ENCODE measurements at places on chromosomes 2 and 18.

GRCh38 chr2:56326346-56326741, 142.6 kb downstream of the CCDC85A start:
- no peak for DNase-seq

DNA sequence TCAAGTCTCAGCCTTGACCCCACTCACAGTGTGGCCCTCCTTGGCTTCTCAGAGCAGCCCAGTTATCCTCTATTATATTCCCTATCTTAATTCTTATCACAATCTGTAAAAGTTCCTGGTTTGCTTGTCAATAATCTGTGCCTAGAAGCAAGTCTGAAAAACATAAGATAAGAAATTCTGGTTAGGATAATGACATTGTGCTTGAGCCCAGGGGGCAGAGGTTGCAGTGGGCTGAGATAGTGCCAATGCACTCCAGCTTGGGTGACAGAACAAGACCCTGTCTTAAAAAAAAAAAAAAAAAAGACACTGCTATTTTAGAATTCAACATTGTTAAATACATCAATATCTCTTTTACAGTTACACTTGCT, 63.9 kb downstream of the TMEM131 start:
- DNase-seq = no peak

GRCh38 chr2:178530625-178531142, 50.4 kb downstream of the PLEKHA3 start:
- DNase-seq = no peak

GRCh38 chr2:95007031-95007609, 18.4 kb upstream of the MAL start:
- no peak for DNase-seq

DNA sequence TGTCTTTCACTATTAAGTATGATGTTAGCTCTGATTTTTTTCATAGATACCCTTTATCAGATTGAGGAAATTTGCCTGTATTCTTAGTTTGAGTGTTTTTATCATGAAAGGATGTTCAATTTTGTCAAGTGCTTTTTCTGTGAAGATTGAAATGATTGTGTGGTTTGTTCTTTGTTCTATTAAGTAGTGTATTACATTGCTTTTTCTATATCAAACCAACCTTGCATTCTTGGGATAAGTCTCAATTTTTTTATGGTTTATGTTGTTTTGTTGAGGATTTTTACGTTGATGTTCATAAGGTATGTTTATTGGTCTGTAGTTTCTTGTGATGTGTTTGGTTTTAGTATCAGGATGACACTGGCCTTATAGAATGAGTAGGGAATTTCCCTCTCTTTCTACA, 19.1 kb downstream of the PDK1 start:
- DNase-seq = no peak

DNA sequence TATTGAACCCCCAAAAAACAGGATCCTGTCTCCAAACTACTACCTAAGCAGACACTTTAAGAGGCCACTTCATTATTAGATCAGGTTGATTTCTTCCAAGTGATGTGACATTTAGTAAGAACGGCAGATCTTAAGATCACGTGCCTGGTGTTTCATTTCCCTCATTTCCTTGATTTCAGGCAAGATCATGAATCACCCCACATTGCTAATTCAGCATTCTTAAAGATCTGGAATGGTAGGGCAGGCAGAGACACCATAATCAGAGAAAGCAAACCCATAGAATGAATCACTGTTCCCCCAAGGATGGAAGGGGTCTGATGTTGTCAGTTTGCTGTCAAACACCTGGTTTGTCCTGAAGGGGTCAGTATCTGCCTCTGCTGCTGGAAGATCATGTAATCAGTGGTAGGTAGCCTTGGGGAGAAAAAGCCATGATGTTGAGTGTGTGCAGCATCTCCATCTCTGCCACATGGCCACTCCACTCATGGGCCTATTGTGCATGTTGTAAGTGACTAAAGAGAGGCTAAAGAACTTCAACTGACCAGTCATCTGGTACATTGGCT, 133.9 kb downstream of the ARHGAP15 start:
- DNase-seq = no peak

- peak; percentile 37 for DNase-seq
These were observed 84.6 kb downstream of the SMAD7 start for GRCh38 chr18:48866028-48866733.

DNA sequence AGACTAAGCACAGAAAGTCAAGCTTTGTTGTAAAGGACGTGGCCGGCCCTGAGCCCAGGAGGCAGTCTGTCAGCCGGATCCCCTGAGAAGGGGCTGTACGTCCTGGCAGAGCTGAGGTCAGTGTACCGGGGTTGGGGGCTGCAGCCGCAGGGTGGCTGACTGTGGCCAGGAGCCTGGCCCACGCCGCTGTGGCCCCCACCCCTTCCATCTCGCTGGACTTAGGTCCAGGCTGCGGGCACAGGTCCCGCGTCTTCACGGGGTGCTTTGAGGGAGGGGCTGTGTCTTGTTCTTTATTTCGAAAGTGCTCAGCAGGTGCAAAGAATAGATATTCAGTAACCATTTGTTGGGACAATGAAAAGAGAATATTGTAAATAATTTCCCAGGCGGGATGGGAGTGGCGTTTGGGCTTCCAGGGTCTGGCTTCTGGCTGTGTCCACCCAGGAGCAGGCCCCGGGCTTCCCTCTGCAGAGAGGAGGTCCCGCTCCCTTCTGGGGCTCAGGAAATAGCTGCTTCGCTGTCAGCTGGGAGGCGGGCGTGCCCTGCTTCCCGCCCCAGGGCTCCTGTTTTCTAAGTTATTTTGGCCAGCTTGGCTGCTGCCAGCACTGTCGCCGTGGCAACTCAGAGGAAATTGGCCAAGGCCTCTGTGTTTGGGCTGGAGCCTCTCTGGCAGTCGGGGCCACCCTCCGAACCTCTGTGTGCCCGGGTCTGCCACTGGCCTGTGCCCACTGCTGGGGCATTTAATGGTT, 7.4 kb downstream of the NFATC1 start:
- DNase-seq = no peak

DNA sequence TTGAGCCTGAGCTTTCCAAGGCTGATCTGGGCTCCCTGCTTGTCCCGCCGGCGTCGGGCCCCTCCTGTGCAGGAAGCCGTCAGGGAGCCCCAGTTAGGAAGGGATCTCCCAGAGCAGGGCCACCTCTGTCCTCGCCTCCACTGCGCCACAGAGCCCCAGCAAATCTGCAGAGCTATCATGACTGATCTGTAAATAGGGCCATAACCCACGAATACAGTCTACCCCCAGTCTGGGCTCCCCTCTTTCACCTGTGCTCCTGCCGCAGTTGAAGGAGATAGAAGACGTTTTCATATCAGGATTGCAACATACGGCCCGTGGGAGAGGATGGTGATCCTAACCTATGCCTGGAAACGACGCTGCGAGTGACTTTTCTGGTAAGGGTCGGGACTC, 138.7 kb downstream of the PTGR3 start:
- no peak for DNase-seq

GRCh38 chr2:37795938-37796337, 124.5 kb upstream of the CDC42EP3 start:
- DNase-seq = peak; percentile 67

DNA sequence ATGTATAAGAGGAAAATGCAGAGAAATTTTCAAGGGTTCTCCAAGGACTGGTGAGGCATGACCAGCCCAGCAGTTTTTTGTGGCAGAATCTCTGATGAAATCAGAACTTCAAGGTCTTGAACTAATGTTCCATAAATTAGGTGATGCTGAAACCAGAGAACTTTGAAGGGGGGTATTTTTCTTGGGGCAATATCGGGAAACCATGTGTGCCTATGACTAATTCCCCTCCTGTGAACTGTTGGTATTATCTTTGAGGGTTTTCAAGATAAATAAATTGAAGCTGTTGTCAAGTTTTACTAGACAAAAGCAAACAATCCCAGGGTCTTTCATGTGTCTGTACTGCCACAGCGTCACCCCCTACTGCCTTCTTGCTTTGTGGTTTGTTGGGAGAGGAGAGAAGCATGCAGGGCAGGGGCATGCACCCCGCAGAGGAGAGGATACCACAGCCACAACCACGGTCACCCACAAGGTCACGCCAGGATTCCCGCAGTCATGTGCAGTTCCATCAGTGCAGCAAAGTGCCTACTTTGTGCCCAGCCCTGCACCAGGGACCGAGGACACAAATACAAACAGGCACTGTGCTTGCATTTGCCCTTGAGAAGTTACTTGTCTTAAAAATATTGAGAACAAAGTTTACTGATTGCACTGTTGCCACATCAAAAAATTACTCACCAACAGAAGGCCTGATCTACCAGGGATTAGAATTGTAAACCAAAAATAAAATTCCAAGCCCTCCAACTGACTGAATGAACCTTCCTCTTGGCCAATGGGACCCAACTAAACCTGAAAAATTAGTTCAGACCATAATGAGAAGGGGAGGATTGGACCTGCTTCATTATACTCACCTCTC, 413.3 kb upstream of the TRIB2 start:
- DNase-seq = peak; percentile 25

GRCh38 chr18:58392324-58393000, 236.4 kb downstream of the ALPK2 start:
- DNase-seq = no peak

DNA sequence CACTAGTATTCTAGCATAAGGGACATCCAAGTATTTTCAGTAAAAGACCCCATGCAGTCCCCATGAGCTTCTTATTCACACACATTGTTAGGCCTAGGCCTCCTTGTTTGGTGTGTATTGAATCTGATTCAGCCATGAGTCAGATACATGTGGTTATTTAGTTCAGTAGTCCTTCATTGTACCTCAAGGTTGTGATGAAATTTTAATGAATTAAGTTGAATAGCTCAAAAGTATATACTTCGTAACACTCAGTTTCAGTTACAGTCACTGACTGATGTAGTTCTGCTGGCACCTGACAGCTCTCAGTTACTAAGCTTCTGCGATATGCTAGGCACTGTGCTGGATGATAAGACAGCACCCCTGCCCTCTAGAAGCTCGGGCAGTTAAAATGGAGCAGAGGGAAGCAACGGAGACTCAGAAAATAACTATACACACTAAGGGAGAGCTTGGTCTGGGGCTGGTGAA, 86.4 kb downstream of the XRCC5 start:
- peak; percentile 27 for DNase-seq

GRCh38 chr2:3778851-3779495, 75.6 kb downstream of the DCDC2C start:
- DNase-seq = no peak

GRCh38 chr2:145383961-145384360, 864.0 kb upstream of the ZEB2 start:
- no peak for DNase-seq

GRCh38 chr18:22847392-22847791, 85.7 kb upstream of the RBBP8 start:
- DNase-seq = peak; percentile 29

DNA sequence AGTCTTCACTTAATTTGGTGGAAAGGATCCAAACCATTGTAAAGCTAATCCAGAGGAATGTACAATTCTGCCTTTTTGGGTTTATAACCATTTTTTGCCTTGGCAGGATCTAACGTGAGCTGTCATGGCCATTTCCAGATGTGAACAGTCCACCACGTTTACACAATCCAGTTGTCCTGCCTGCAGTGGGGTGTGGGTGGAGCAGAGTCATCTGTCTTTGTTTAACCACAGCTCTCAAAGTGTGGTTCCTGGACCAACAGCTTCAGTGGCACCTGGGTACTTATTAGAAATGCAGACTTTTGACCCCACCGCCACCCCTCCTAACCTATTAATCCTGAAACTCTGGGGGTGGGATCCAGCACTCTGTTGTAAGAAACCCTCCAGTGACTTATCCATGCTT, 35.9 kb downstream of the FHOD3 start:
- DNase-seq = peak; percentile 80

DNA sequence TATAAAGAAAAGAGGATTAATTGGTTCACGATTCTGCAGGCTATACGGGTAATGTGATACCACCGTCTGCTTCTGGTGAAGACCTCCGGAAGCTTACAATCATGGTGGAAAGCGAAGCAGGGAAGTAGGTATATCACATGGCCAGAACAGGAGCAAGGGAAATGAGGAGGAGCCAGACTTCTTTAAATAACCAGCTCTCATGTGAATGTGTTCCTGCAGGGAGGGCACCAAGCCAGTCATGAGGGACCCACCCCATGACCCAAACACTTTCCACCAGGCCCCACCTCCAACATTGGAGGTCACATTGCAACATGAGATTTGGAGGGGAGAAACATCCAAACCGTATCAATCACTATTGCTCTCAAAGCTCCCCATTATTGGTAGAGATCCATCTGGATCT, 61.8 kb downstream of the EFEMP1 start:
- DNase-seq = peak; percentile 20

DNA sequence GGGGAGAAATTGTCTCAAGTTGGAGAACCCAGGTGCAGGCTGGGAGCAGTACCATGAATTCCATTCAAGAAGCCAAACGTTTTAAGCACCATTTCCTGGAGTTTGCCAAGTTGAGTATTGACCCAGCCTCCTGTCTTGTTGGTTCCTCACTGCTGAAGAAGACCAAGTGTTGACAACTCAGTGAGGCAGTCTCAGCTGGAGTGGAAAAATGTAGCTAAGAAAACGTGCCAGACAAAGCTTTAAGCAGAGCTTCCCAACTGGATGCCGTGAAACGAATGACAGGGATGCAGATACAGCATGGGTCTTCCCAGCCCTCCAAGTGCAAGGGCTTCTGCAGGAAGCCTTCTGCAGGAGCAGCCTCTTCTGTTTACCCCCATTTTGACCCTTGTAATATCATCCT, 778 bp upstream of the INPP1 start:
- DNase-seq = no peak

GRCh38 chr2:9473985-9474360, 378 bp upstream of the IAH1 start:
- no peak for DNase-seq

- DNase-seq = no peak
These were observed 162.6 kb upstream of the TWIST2 start for GRCh38 chr2:238685327-238685709.

DNA sequence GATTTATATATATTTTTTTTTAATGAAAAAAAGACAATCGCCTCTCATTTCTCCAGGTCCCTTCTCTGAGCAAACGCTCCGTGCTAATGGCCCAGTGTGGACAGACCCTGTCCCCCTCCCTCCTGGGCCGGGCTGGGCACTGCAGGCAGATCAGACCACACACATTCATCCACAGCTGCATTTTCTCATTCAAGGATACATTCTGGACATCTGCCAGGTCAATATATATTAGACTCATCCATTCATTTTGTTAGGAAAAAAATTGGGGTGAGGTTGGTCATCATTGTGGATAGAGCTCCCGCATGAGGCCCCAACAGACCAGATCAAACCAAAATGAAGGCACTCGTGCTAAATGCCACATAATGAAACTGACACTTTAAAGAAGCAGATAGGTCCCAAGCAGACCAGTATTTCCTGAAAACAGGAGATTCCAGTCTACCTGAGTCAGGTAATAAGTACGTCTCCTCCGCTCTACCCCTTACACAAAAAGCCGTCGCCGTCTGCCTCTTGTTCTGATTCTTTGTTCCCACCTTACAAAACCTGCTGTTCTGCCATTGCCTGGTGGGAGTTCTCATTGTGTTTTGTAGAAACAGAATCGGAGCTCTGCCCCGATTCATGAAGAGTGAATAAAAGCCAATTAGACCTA, 15.4 kb upstream of the OTOS start:
- no peak for DNase-seq

GRCh38 chr2:30934066-30934465, 126.8 kb upstream of the CAPN13 start:
- no peak for DNase-seq

GRCh38 chr2:154623819-154624218, 74.7 kb upstream of the KCNJ3 start:
- DNase-seq = no peak

- DNase-seq = no peak
These were observed 121.0 kb upstream of the ZNF521 start for GRCh38 chr18:25473008-25473407.

GRCh38 chr2:159549234-159549633, 67.1 kb downstream of the BAZ2B start:
- no peak for DNase-seq
